ENCODE measurements at places on chromosomes 16 and 17.

GRCh38 chr17:10021272-10021984 lies 116.4 kb upstream of the RCVRN start:
- peak; percentile 30 for DNase-seq

DNA sequence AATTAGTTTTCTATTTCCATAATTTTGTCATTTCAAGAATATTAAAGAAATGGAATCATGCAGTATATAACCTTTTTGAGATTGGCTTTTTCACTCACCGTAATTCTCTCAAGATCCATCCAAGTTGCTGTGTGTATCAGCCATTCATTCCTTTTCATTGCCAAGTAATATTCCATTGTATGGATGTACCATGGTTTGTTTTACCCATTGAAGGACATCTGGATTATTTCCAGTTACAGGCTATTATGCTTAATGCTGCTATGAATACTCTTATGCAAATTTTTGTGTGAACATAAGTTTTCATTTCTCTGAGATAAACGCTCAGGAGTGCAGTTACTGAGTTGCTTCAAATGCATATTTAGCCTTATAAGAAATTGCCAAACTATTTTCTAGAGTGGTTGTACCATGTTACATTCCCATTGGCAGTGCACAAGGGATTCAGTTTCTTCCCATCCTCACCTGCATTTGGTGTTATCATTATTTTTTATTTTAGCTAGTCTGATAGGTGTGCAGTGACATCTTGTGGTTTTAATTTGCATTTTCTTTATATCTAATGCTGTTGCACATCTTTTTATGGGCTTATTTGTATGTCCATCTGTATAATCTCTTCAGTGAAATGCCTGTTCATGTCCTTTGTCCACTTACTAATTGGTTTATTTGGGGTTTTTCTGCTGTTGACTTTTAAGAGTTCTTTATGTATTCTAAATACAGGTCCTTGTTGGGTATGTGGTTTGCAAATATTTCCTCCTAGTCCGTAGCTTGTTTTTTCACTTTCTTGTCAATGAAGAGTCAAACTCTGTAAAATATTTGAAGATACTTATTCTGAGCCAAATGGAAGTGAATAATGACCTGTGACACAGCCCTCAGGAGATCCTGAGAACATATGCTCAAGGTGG lies 32.7 kb downstream of the BMERB1 start:
- peak; percentile 26 for DNase-seq

- DNase-seq: no peak
Observed at GRCh38 chr16:15737140-15737644, 87.1 kb downstream of the NDE1 start.

DNA sequence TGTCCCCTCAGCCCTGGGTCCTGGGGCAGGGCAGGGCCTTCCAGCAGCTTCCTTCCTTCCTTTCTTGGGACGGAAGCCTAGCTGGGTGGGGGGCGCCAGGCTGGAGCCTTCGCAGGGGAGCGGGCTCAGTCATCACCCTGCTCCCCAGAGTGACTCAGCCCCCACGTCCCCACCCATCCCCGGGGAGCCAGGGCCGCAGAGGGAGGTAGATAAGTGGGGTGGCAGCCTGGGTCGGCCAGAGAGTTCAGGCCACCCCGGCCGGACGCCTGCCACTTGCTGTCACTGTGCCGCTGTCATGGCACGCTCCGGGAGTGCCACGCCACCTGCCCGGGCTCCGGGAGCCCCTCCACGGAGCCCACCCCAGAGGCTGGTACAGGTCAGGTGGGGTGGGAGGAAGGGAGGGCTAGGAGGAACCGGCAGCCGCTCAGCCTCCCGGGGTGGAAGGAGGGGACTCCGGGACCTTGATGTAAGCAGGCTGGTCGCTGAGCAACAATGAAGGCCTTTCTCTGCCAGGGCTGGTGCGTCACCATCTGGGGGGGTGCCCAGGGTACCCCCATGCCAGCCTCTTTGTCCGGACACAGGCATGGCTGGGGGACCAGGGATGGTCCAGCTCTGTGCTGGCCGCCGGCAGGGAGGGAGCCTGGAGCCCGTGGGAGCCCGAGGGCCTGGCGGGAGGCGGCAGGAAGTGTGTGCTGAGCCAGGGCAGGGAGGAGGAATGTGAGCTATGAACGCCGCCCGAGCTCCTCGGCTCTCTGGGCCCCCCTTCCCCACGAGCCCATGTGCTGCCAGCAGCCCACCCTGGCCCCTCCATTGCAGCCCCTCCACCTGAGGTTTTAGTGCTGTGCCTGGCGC lies 6.6 kb downstream of the NHERF2 start:
- DNase-seq: no peak

- no peak for DNase-seq
Observed at GRCh38 chr17:69466905-69467667, 52.6 kb downstream of the MAP2K6 start.

DNA sequence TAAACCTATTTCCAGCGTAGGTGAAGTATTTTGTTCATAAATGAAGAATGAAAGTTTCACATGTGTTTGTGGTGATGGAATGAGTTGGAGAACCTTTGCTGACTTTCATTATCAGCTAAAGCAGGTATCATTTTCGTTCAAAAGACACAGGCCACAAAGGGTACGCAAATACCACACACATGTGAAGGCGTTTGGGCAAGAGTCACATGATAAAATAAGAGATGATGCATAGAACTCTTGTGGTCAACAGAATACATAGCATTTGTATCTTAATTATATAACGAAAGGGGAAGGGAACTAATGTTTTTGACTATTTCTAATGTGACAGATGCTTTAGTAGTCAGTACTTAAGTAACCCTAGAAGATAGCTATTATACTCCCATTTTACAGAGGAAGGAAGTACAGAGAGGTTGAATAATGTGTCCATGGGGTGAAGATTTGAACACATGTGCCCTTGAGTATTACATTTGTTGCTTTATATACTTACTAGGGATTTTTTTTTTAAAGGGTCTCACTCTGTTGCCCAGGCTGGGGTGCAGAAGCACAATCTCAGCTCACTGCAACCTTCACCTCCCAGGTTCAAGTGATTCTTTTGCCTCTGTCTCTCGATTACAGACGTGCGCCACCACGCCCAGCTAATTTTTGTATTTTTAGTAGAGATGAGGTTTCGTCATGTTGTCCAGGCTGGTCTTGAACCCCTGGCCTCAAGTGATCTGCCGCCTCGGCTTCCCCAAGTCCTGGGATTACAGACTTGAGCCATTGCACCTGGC lies 4.8 kb downstream of the RPA1 start:
- peak; percentile 95 for DNase-seq

DNA sequence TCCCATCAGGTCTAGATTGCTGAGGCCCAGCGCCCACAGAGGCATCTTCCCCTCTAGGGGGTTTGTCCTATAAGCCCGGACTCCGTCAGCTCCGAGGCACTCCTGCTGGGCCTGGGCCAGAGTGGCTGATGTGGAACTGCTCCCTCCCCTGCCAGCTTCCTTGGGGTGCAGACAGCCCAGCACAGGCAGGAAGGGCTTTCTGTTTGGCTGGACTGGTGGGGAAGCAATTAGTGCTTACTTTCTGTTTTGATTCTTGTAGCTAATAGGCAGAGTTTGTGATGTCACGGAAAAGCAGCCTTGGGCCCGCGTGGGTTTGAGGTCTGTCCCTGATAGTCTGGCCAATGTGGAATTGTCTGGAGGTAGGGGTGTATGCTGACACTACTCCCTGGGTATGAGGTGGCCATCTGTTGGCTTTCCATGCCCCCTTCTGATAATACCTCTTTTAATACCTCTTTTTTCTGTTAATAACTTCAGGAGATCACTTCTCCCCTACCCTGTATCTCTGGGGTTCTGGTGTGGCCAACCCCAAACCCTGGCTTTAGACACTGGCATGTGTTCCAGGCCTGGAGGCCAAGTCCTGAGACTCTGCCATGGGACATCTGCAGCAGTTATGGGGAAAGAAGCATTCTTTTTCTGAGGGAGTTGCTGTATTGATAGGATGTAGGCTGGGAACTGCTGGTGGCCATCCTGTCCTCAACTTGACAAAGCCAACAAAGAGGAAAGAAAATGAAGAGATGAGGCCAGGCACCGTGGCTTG lies 190.9 kb downstream of the RAB11FIP4 start:
- DNase-seq: peak; percentile 33

GRCh38 chr17:81448442-81448841 lies 53.2 kb downstream of the BAHCC1 start:
- no peak for DNase-seq

DNA sequence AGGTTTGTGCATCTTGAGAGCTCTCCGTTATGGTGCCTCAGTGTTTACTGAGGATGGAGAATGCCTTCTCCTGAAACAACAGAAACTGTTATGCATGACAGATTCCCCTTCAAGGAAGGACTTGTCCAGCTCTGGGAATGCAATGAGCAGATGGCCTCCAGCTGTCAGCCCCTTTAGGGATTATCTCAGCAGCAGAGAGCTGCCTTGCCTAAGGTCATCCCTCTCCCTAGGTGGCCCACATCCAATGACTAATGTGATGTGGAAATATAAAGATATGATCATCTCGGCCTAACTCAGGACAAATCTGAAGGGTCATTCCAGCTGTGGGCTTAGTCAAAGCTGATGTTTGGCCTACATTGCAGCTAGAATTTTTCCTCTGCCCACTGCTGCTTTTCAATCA lies 214.3 kb upstream of the N4BP1 start:
- no peak for DNase-seq

DNA sequence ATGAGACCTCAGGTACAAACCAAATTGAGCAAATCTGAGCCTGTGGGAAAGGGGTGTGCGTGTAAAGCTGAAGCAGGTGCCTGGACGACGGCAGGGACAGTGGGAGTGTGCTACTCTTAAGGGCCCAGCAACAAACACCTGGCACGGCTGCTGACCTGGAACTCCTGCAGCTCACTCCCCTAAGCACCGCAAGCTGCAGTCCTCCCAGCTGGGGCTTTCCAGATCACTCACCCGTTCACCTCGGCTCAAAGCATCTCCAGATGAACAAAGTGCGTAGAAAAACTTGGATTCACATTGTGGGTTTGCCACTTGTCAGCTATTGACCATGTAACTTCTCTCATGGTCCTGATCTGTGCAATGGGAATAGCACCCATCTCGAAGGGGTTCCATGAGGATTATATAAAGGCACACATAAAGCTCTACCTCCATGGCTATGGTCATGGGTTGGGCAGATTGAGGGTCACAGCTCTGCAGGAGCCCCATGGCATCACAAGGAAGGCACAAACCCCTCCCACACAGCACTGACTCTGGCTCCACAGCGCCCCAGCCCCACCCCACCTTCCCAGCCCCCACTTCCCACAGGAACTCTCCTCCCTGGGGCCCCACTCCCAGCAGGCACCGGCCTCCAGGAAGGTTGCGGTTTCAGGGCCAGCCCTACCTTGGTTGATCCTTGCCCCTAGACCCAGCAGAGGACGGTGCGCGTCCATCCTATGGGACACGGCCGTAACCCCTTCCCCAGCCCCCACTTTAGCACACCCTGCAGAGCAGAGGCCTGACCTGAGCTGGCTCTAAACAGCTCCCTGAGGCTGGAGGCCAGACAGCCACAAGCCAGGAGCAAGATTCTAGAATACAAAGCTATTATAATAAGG lies 21.9 kb downstream of the ST3GAL2 start:
- peak; percentile 80 for DNase-seq

- DNase-seq: no peak
Observed at GRCh38 chr17:8310601-8311123, 621 bp downstream of the ARHGEF15 start.

Measured in MM.1S (cell line).